Right kidney (tissue), 9 donors: ENCODE measurements at places on chromosomes 2 and 18.

- DNase-seq: no peak
These were observed 7.0 kb upstream of the DGUOK start for GRCh38 chr2:73919596-73920228.

DNA sequence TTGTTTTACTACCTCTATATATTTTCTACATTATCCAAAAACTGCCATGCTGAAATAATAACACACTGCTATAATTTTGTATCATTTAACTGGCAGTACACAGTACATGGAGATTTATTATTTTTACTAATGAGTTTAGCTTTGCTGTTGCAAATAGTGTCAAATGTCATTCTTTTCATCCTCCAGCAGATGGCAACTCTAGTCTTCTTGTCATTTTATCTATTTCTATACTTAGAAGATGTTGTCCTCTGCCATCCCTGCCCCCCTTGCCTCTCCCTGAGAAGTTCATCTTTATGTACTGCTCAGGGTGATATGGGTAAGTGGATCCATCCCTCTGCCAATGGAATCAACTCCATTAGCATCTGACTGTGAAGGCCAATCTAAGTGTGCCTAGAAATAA is 21.7 kb upstream of the LRRTM1 start:
- DNase-seq: peak; percentile 19

DNA sequence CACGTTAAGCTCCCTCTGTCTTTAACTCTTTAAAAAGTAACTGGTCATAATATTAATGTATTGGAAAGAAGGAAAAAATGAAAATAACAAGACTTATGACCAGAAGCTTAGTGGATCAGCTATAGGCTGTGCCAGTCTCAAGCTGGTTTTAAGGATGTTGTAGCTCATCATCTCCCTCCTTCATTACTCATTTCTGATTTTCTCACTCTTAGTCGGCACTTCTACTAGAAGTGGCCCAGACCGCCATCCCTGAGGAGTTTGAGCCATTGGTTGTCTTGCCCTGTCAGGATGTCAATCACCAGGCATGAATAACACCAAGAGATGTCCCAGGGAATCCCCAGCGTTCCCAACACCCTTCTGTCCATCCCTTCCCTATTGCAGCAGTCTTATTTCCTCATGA is 151.5 kb downstream of the ASXL3 start:
- DNase-seq: no peak

DNA sequence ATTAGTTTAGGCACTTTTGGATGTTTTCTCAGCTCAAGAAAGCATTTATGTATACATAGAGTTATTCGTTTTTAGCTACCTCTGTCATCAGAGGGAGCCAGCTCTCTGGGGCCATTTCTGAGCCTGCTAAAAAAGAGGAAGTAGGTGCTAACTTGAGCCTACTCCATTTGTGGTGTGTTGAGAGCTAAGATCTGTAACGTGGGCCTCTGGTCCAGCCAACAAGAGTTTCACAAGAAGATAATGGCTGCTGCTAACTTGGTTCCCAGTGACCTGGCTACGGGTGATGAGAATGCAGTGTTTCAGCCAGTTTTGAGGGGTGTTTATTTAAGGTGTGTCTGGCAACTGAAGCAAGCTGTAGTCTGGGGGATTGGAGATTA is 182.5 kb downstream of the PRKCE start:
- DNase-seq: no peak

DNA sequence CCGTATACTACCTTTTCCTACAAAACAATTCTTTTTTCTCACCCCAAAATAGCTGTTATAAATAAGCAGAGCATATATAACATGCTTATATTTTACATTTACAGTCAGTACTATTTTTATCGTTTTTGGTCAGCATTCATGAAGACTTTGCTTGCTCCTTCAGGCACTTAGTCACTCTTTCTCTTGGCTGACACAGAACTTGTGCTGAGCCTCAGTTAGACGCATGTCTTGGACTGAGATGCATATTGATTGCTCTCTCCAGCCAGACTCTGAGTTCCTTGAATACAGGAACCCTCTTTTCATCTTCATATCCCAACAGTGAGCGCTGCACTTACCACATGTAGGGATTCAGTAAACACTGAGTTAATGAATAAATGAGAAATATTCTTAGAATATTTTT is 158.3 kb downstream of the RTN4 start:
- DNase-seq: no peak

DNA sequence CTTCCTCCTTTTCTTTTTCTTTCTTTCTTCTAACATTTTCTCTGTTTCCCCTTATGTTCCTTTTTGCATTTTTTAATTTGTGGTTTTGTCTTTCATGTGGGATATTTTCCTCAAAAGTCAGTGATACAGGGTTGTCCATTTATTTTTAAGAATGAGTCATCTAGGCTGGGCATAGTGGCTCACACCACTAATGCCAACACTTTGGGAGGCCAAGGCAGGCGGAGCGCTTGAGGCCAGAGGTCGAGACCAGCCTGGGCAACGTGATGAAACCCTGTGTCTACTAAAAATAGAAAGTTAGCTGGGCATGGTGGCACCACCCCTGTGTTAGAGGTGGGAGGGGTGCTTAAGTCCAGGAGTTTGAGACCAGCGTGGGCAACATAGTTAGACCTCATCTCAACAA is 35.8 kb downstream of the KATNAL2 start:
- DNase-seq: no peak

- no peak for DNase-seq
These were observed 26.9 kb downstream of the GCG start for GRCh38 chr2:162125138-162125537.

- DNase-seq: no peak
These were observed 25.6 kb downstream of the FAP start for GRCh38 chr2:162217598-162217997.

DNA sequence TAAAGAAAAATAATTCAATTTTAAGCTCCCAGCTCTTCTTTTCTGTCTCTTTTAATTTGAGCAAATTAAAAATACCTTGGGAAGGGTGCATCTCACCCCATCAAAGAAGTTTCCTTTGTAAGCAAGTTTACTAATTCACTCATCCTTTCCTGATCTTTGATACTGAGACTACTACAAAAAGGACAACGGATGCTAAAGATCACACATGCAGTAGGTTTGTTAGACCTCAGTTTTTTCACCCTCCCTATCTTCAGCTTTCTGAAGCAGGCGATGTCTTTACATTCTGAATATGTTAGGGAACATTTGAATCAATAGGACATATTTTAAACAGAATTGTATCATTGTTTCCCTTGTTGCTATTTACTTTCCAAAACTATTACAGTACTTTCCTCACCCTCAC is 6.0 kb upstream of the HNRNPLL start:
- no peak for DNase-seq

DNA sequence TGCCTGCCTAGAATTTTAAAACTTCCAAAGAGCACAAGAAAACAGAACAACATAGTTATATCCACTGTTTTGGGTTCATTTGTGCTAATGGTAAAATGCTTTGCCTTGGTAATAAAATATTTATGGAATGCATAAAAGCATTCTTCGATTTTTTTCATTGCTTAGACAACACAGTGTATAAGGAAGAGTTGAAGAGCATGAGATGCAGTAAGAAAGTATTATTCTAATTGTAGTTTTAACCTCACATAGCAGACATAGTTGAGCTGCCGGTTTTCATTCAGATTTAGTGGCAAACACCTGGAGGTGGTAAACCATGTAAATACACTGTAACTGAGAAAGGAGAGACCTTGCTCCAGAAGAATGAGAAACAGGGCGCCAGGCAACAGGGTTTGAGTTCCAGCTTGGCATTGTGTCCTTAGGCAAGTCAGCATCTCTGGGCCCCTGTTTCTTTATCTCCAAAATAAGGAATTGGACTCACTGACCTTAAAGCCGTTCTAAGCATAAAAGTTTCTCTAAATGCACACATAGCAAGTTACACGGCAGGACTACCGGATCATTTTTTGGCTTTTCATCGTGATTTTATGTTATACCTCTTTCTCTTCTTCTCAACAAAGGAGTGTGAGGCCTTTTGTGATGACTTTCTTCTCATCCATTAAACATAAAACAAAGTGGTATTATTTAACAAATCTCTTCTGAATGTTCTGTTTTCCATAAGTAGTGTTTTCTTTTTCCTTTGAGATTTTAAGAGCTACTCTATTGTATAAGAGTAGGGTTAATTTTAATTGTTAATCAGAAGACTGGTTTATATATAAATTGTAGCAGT is 7.9 kb downstream of the UGP2 start:
- DNase-seq: peak; percentile 2

DNA sequence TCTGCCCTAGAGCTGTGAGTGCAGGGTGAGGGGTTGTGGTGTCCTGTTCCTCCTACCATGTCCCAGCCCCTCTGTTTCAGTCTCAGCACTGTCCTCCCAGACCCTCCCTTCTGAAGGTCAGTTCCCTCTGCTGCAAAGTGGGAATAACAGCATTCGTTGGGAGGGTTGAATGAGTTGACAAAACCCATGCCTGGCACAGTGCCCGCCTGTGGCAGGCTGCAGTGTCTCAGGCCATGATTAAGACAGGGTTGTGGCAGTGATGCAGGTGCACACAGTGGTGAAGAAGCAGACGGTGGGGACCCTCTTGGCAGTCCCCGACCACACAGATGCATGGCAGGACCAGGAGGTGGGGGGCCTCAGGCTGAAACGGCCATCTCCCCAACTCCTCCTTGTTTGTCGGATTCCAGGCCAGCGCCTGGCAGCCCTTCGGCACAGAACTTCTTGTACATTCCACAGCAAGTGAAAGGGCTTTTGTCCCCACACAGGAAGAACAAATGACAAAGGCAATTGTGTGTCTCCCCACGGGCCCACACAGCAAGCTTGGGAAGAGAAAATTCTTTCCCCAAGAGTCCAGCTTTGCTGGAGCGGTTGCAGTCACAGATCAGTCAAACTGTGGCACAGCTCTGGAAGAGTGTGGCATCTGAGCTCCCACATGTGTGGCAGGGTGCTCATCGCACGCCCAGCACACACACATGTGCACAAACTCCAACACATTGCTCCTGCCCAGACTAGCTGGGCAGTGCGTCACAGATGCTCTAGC is 92.0 kb upstream of the MSH2 start:
- no peak for DNase-seq

DNA sequence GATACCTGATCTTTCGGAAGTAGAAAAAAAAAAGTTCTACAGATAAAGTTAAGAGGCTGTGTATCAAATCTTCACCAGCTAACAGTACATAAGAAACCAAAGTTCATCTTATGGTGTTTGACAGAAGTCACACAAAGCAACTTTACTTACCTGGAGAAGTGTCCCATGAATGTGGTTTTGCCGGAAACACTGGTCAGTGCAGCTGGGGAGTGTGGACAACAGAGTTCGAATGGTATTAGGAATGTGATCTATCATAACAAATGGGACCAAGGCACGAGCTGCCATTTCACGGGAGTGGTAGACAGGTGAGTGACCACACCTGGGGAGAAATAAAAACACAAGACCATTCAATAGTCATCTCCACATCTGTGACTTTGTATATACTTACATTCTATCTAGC is 171.4 kb upstream of the ZFP36L2 start:
- no peak for DNase-seq

DNA sequence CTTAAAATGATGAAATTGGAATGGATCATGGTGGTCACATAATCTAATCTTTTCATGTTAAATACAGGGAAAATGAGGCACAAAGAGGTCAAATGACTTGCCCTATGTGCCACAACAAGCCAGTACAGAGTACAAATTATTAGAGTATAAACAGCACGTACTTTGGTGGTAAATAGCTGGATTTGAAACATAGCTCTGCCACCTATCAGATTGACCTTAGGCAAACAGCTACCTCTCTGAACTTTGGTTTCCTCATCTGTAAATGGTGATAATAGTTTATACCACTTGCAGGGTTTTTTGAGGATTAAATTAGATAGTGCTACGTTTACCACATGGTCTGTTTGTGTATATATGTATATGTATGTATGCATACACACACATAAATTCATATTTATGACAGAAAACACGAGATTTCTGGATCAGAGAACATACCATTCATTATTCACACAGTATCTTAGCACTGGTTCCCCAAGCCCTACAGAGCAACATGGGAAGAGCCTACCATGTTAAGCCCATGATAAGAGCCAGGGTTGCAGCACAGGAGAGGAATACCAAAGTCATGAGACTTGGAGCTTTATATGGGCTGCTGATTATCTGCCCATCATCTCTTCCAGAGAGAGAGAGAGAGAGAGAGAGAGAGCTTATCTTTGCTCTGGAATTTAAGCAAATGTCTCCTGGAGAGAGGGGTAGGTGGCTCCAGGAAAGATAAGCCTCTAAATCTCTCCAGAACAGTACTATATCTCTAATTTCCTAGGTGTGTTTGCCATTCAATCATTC is 73.5 kb downstream of the MDH1 start:
- DNase-seq: no peak

DNA sequence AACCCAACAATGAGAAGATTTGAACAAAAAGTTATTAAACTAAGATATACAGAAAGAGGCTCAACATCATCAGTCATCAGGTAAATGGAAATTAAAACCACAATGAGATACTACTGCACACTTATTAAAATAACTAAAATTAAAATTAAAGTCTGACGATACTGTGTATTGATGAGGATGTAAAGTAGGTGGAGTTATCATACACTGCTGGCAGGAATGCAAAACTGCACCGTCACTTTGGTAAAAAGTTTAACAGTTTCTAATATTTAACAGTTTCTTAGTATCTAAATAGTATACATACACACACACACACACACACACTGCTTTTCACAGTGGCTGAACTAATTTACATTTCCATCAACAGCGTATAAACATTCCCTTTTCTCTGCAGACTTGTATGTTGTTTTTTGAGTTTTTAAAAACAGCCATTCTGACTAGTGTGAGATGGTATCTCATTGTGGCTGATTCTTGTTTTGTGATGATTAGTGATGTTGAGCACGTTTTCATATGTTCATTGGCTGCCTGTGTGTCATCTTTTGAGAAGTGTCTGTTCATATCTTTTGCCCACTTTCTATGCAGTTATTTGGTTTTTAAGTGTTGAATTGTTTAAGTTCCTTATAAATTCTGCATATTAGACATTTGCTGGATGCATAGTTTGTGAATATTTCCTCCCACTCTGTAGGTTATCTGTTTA is 726.9 kb upstream of the CHAC2 start:
- no peak for DNase-seq

GRCh38 chr2:145185696-145186095 is 665.8 kb upstream of the ZEB2 start:
- DNase-seq: no peak

- no peak for DNase-seq
These were observed 371 bp upstream of the LCLAT1 start for GRCh38 chr2:30446602-30447148.

GRCh38 chr2:170012773-170013172 is 165.2 kb upstream of the MYO3B start:
- no peak for DNase-seq

DNA sequence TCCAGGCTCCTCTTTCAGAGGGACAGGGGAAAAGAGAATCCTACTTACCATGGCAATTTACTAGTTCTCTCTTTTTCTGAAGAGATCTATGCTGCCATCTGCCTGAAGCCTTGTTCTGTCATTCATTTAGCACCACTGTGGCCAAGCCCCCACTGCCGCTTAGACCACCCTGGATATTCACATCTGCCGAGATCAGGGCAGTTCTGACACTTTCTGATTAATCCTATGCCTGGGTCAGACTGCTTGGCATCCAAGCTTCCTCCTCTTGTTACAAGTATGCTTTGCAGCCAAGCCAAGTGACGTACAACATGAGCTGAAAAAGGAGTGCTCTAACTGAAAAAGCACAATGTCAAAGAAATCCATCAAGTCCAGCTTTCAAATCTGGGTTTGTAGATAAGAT is 332.6 kb downstream of the SUCLG1 start:
- no peak for DNase-seq
